ENCODE measurements at places on chromosomes 1 and 21. TPM values are rescaled to one million over a fixed set of nuclear protein-coding genes. Genes with fewer than 3 reads are reported as not detected.

ATXN7L2 gene
- total RNA-seq: 54.9 TPM

VWA1 gene
- total RNA-seq: 56.9 TPM

FCN3 gene
- total RNA-seq: not detected

F3 gene
- 0.93 TPM for total RNA-seq

LRRC47 gene
- 79.7 TPM for total RNA-seq

HNRNPCL1 gene
- not detected for total RNA-seq

- H3K36me3 ChIP-seq: no peaks in the 10 kb centered on the region
- H3K27me3 ChIP-seq: no peaks in the 10 kb centered on the region
- no peak overlapping the region for H3K4me3 ChIP-seq
- no peak overlapping the region for H3K27ac ChIP-seq
- no peak for DNase-seq
Observed at GRCh38 chr1:203402629-203403337, 51.9 kb upstream of the FMOD start.

DNA sequence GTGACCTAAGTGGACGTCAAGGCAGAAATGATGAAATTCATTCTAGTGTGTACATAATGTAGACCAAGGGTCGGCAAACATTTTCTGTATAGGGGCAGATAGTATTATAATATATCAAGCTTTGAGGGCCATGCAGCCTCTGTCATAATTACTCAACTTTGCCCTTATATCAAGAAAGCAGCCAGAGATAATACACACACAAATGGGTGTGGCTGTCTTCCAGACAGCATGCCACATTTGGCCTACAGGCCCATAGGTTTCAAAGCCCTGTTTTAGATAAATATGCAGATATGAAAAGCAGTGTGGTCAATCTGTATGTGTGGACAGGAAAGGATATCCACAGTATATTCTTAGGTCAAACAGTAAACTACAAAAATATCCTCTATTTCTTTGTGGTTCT is 320.1 kb upstream of the FMN2 start:
- H3K27ac ChIP-seq: no peak overlapping the region
- H3K27me3 ChIP-seq: peaks cover 2% of the 10 kb centered on the region
- no peaks in the 10 kb centered on the region for H3K4me1 ChIP-seq
- no peak for DNase-seq

GRCh38 chr1:24926563-24927249 is 3.4 kb downstream of the RUNX3 start:
- peaks cover 21% of the 10 kb centered on the region for H3K27me3 ChIP-seq
- H3K36me3 ChIP-seq: no peaks in the 10 kb centered on the region
- no peak overlapping the region for H3K27ac ChIP-seq
- H3K4me3 ChIP-seq: no peak overlapping the region
- DNase-seq: no peak

- no peak for DNase-seq
- no peak overlapping the region for H3K27ac ChIP-seq
- H3K4me1 ChIP-seq: peaks cover 2% of the 10 kb centered on the region
Observed at GRCh38 chr21:45256912-45257672, 30.6 kb downstream of the POFUT2 start.

GRCh38 chr1:244412176-244412575 is 39.5 kb downstream of the ADSS2 start:
- no peaks in the 10 kb centered on the region for H3K4me1 ChIP-seq
- H3K27ac ChIP-seq: no peak overlapping the region
- H3K36me3 ChIP-seq: peaks cover 4% of the 10 kb centered on the region
- no peak overlapping the region for H3K4me3 ChIP-seq

- no peaks in the 10 kb centered on the region for H3K4me1 ChIP-seq
- peaks cover 4% of the 10 kb centered on the region for H3K36me3 ChIP-seq
- no peak overlapping the region for H3K27ac ChIP-seq
- H3K27me3 ChIP-seq: peaks cover 5% of the 10 kb centered on the region
- H3K4me3 ChIP-seq: no peak overlapping the region
Observed at GRCh38 chr1:43925846-43926245, 7.8 kb upstream of the ARTN start.

DNA sequence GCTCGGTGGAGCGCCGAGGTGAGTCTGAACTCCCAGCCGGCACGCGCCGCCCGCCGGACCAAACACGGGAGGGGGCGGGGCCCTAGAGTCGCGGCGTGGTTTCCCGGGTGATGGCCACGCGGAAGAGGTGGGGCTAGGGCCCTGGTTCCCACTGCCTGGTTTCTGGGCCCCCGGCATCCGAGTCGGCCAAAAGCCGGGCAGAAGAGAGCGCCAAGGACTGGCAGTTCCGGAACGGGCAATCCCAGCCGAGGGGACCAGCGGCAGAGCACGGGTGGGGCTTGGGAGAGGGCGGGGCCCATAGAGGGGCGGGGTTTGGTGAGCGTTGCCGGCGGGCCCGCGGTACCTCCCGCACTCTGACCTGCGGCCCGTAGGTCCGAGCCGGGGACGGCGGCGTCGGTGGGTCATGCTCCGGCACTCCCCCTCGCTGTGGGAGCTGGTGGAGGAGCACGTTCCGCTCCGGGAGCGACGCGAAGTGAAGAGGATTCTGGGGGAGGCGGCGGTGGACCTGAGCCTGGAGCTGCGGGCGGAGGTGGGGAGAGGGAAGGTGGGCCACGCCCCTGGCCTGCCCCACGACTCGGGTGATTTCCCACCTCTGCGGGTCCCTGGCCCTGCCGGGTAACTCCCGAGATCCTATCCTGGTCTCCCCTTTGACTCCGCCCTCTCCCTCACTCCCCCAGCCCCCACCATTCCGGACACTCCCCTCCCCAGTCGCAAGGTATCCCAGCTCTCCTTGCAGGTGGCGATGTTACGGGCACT is at the start of gene CCDC24:
Gene CCDC24 (plus strand): TSS at position 124 of the 756 bp plus-strand sequence. CDS start 280 bp downstream, at position 404.
- peak; percentile 67 for DNase-seq
- no peaks in the 10 kb centered on the region for H3K36me3 ChIP-seq
- H3K4me1 ChIP-seq: peaks cover 4% of the 10 kb centered on the region

- no peak for DNase-seq
- no peak overlapping the region for H3K27ac ChIP-seq
- no peaks in the 10 kb centered on the region for H3K4me1 ChIP-seq
- no peak overlapping the region for H3K4me3 ChIP-seq
Observed at GRCh38 chr1:221087919-221088318, 208.7 kb downstream of the HLX start.

- H3K4me3 ChIP-seq: no peak overlapping the region
- H3K27me3 ChIP-seq: peaks cover 9% of the 10 kb centered on the region
- no peak for DNase-seq
- no peak overlapping the region for H3K27ac ChIP-seq
- H3K36me3 ChIP-seq: no peaks in the 10 kb centered on the region
Observed at GRCh38 chr1:153428791-153429190, 12.5 kb downstream of the S100A7A start.

GRCh38 chr21:29146726-29147125 is 16.3 kb downstream of the MAP3K7CL start:
- H3K36me3 ChIP-seq: no peaks in the 10 kb centered on the region
- H3K27me3 ChIP-seq: peaks cover 3% of the 10 kb centered on the region
- H3K4me3 ChIP-seq: no peak overlapping the region
- no peak for DNase-seq
- H3K4me1 ChIP-seq: no peaks in the 10 kb centered on the region

- no peaks in the 10 kb centered on the region for H3K27me3 ChIP-seq
- no peak overlapping the region for H3K4me3 ChIP-seq
- H3K27ac ChIP-seq: no peak overlapping the region
- no peak for DNase-seq
Observed at GRCh38 chr1:56202186-56202585, 377.2 kb downstream of the PLPP3 start.

DNA sequence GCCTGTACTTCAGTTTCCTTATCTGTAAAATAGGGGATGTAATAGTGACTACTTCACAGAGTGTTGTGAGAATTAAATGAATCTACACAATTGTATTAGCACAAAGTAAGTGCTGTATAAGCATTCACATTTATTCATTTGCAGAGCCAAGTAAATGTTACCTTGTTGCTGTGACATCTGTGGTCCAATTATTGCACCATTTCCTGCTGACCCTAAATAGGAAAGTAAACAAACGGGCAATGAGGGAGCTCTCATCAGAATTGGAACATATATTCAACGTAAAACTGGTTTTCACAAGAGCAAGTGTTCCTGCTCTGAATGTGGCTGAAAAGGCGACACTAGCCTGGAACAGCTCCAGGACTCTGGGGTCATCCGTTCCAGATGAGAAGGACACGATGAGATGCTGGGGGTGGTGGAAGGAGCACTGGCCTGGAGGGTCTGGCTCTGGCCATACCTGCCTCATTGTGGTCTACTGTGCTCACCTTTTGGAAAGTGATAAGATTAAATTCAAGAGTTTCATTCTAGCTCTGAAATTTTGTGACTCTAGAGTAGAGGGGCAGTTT is 34.5 kb downstream of the PROX1 start:
- peaks cover 1% of the 10 kb centered on the region for H3K36me3 ChIP-seq
- peaks cover 28% of the 10 kb centered on the region for H3K4me1 ChIP-seq
- no peak overlapping the region for H3K27ac ChIP-seq
- no peaks in the 10 kb centered on the region for H3K27me3 ChIP-seq

DNA sequence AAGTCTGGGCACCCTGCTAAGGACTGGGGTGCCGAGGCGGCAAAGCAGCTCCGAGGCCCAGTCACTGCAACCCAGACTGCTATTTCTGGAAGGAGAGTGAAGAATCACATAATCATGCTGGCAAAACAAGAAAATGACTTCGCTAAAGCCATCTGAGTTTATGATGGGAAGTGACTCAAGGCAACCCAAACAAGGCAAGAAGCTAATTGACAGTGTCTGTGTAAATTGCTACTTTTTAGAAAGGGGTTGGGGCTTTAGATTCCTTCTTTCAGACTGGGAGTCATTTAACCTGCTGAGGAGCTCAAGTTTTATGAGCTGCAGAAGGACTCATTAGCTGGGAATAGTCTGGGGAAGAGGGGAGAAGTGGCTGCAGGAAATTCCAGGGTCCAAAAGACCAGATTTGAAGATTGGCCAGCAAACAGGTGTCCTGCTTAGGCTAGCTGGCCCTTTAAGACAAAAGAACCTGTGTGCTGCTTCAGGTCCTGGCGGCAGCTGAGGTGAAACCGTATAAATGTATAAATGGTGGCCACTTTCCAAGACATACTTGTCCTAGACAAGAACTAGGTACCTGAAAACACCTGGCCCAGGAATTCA is 28.1 kb downstream of the TSHB start:
- H3K27me3 ChIP-seq: no peaks in the 10 kb centered on the region
- H3K27ac ChIP-seq: no peak overlapping the region
- DNase-seq: no peak

DNA sequence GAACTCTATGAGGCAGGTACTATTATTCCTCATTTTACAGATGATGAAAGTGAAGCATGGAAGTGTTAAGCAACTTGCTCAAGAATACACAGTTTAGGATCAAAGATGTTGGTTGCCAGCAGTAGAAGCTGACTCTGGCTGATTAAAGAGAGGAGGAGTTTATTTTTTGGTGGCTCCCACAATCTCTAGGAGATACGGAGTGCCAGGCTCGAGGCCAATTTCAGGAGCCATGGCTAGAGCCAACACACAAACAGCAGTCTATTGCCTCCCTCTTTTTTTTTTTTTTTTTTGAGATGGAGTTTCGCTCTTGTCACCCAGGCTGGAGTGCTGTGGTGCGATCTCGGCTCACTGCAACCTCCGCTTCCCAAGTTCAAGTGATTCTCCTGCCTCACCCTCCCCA is 19.6 kb downstream of the TTF2 start:
- no peaks in the 10 kb centered on the region for H3K27me3 ChIP-seq
- H3K4me3 ChIP-seq: no peak overlapping the region
- no peaks in the 10 kb centered on the region for H3K36me3 ChIP-seq
- peaks cover 3% of the 10 kb centered on the region for H3K4me1 ChIP-seq
- DNase-seq: no peak
- no peak overlapping the region for H3K27ac ChIP-seq
